Prostate gland (tissue), 2 donors: ENCODE measurements at places on chromosomes 7 and 10. TPM values are rescaled to one million over a fixed set of nuclear protein-coding genes. Genes with fewer than 3 reads are reported as not detected.

The APBB1IP gene
- total RNA-seq: 1.3 TPM

DNA sequence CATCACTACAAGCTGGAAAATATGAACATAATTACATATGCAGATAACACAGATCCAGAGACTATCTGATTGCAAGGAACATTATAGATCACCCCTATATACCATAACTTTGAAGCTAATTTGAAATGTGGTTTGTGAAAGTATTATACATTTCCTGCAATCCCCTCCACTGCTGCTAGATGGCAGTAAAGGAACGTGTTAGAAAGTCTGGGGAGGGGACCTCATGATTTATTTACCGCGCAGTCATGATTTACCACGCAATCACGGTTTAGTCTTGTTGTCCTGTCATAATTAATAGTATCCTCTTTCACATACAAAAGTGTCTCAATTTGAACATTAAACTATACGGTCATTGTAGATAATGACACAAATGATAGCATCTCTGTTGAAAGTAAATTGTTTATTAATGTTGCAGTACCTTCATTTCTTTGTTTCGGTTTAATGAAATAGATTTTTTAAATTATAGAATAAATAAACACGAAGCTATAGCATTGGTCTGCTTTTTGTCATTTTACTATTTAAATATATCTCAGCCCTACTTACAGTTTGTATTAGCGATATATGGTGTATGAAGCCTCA is 145.3 kb upstream of the PRSS1 start:
- no peak overlapping the region for H3K4me3 ChIP-seq
- no peaks in the 10 kb centered on the region for H3K4me1 ChIP-seq
- no peaks in the 10 kb centered on the region for H3K27me3 ChIP-seq
- DNase-seq: peak; percentile 23
- no peaks in the 10 kb centered on the region for H3K36me3 ChIP-seq
- H3K27ac ChIP-seq: no peak overlapping the region

DNA sequence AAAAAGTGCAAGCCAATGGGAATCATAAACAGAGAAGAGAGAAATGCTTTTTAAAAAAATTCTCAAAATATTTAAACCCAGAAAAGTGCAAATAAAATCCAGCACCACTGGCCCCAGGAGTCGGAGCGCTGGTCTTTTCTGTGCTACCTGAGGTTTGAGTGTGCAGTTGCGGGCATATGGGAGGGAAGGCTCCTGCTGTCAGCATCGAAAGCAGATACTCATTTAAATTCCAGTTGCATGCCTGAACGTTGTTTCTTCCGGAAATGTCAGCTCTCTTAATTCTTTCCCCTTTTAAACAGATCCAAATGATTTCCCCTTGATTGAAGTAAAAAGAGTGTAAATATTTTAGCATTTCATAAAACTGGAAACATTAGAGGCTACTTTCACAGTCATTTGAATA is 240.5 kb upstream of the GPR26 start:
- peaks cover 7% of the 10 kb centered on the region for H3K27me3 ChIP-seq
- H3K4me3 ChIP-seq: no peak overlapping the region
- H3K36me3 ChIP-seq: no peaks in the 10 kb centered on the region
- no peak for DNase-seq
- no peaks in the 10 kb centered on the region for H3K4me1 ChIP-seq
- no peak overlapping the region for H3K27ac ChIP-seq

DNA sequence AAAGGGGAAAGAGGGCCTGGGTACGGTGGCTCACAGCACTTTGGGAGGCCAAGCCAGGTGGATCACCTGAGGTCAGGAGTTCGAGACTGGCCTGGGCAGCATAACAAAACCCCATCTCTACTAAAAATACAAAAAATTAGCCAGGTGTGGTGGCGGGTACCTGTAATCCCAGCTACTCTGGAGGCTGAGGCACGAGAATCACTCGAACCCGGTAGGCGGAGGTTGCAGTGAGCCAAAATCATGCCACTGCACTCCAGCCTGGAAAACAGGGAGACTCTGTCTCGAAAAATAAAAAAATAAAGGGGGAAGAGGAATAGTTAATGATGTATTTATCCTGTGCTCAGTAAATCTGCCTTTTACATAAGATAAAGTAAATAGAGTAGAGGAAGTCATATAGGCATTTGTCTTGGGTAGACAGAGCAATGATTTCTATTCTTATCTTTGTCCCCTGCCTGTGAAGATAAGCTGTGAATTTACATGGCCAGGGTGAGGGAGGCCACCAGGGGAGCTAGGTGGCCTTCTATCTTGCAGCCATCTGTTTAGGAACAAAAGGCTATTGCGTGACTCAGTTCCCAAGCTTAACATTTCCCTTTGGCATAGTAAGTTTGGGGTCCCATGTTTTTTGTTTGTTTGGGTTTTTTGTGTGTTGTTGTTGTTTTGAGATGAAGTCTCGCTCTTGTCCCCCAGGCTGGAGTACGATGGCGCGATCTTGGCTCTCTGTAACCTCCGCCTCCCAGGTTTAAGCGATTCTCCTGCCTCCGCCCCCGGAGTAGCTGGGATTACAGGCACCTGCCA is 73.2 kb upstream of the GTF2I start:
- no peaks in the 10 kb centered on the region for H3K36me3 ChIP-seq
- no peaks in the 10 kb centered on the region for H3K27me3 ChIP-seq
- no peaks in the 10 kb centered on the region for H3K4me1 ChIP-seq
- no peak overlapping the region for H3K4me3 ChIP-seq
- DNase-seq: no peak

The CPA5 gene
- not detected for total RNA-seq

DNA sequence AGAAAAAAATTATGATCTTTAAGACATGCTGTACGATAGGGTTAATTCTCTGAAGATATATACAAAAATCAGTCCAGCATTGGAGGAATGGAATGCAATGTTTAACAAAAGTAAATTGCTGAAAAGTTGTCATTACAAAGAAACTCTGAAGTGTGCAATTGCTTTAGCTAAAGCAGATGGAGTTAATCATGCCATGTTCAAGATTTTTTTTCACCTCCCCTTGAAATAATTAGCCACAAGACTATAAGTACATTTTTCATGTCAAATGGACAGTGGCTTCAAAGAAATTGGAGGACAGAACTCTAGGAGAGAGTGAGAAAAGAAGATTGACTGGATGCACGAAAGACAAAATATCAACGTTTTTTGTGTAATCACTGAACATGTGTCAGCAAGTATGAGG is 63.1 kb upstream of the MEOX2 start:
- DNase-seq: no peak
- H3K4me3 ChIP-seq: no peak overlapping the region
- H3K4me1 ChIP-seq: no peaks in the 10 kb centered on the region
- no peak overlapping the region for H3K27ac ChIP-seq

DNA sequence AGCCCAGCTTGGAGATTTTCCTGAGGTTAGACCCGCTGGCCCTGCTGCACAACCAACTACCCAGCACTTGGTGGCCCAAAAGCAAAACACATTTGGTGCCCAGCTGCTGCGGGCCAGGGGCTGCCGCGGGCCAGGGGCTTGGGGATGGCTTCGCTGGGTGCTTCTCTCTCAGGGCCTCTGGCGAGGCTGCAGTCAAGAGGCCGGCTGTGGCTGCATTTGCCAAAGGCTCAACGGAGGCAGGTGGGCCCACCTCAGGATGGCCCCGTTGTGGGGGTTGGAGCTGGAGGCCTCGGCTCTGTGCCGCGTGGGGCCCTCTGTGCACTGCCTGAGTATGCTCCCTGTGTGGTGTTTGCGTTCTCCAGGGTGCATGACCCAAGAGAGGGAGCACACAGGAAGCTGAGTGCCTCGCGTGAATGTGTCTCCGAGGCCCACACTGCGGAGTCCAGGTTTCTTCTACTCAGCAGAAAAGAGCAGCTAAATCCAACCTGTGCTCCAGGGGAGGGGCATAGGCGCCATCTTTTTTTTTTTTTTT is 17.5 kb upstream of the UBE3C start:
- H3K27me3 ChIP-seq: no peaks in the 10 kb centered on the region
- H3K36me3 ChIP-seq: no peaks in the 10 kb centered on the region
- H3K27ac ChIP-seq: no peak overlapping the region
- DNase-seq: no peak
- no peaks in the 10 kb centered on the region for H3K4me1 ChIP-seq

GRCh38 chr10:3893901-3894563 is 109.0 kb upstream of the KLF6 start:
- H3K27me3 ChIP-seq: no peaks in the 10 kb centered on the region
- no peak overlapping the region for H3K4me3 ChIP-seq
- H3K36me3 ChIP-seq: no peaks in the 10 kb centered on the region
- DNase-seq: no peak
- no peak overlapping the region for H3K27ac ChIP-seq
- no peaks in the 10 kb centered on the region for H3K4me1 ChIP-seq

DNA sequence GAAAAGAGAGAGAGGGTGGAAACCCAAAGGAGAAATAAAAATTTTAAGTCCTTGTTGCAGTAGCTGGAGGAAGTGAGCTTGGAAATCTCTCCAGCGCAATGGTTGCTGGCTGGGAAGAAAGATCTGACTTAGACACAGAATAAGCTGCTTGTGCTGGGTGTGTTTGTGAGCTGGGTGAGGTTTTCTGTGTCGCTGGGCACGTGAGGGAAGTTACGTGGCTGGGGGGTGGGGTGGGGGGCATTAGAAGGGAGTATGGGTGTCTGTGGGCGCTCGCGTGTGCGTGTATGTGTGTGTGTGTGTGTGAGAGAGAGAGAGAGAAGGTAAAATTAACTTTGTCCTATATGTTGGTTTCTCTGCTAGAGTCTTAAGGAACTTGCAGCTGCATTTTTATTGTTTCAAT is 11.6 kb downstream of the TCF7L2 start:
- no peaks in the 10 kb centered on the region for H3K27me3 ChIP-seq
- no peak for DNase-seq
- no peaks in the 10 kb centered on the region for H3K36me3 ChIP-seq
- peaks cover 6% of the 10 kb centered on the region for H3K4me1 ChIP-seq
- H3K27ac ChIP-seq: no peak overlapping the region
- no peak overlapping the region for H3K4me3 ChIP-seq

The HGF gene
- 7.5 TPM for total RNA-seq

The PSTK gene
- 5.1 TPM for total RNA-seq

GRCh38 chr7:152553671-152554317 is 118.0 kb upstream of the KMT2C start:
- no peak overlapping the region for H3K4me3 ChIP-seq
- H3K27ac ChIP-seq: no peak overlapping the region
- no peaks in the 10 kb centered on the region for H3K4me1 ChIP-seq
- no peaks in the 10 kb centered on the region for H3K36me3 ChIP-seq
- DNase-seq: no peak

DNA sequence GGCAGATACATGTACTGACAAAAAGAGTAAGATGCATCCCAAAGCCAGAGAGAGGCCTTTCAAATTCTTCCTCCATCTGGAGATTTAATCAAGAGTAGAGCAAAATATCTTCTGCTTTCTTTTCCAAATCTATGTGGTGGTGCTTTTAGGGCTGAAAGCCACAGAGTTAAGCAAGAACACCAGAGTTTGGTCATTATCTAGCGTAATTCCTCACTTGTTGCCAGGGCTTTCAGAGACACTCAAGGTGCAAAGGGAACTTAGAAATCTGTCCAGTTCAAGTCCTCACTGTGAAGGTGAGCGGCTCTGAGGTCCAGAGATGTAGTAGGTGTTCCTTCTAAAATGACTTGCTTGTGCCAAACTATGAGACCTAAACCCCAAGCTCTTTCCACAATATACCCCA is 10.9 kb upstream of the NFE2L3 start:
- no peaks in the 10 kb centered on the region for H3K36me3 ChIP-seq
- no peak for DNase-seq
- no peak overlapping the region for H3K27ac ChIP-seq
- no peaks in the 10 kb centered on the region for H3K27me3 ChIP-seq

The PRLHR gene
- total RNA-seq: not detected

DNA sequence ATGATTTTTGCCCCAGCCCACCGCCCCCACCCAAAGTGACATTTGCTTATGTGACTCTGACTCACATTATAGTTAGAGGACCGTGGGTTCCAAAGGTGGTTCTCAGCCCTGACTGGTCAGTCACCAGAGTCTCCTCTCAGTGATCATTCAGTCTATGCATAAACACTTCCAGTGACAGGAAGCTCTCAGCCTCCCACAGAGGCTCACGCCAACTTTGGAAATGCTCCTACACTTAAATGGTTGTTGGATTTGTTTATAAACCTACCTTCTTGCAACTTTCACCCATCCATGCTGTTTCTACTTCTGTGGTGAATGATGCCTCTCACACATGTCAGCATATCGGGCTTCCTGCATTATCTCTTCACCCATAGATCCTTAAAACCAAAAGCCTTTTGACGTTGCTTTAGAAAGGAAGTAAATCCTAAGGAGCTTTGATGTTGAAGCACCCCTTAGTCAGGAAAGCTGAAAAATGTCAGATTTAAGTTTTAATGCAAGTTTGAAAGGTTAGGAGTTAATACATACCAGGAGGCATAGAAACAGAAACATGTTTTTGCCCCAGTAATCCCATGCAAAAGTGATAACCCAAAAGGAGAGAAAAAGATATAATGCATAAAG is 46.5 kb upstream of the FGL2 start:
- H3K27ac ChIP-seq: no peak overlapping the region
- H3K36me3 ChIP-seq: no peaks in the 10 kb centered on the region
- no peak for DNase-seq
- no peaks in the 10 kb centered on the region for H3K4me1 ChIP-seq

DNA sequence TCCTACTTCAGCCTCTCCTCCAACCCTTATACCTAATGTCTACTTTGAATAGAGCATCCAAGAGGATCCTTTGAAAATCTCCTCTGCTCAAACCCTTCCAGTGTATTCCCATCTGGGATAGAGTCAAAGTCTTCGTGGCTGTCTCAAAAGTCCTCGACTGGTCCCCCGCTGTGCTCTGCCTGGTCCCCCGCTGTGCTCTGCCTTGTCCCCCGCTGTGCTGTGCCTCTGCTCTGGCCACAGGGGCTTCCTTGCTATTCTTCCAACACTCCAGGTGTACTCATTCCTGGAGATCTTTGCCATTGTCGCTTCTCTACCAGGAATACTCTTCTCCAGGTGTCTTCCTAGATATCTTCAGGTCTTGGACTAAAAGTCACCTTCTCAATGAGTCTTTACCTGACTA is 36.1 kb upstream of the COMMD3 start:
- H3K27me3 ChIP-seq: no peaks in the 10 kb centered on the region
- no peaks in the 10 kb centered on the region for H3K36me3 ChIP-seq
- no peaks in the 10 kb centered on the region for H3K4me1 ChIP-seq

The ADAMTS14 gene
- 0.28 TPM for total RNA-seq

GRCh38 chr10:6400821-6401465 is 179.1 kb downstream of the PRKCQ start:
- no peak overlapping the region for H3K27ac ChIP-seq
- no peaks in the 10 kb centered on the region for H3K36me3 ChIP-seq
- H3K4me3 ChIP-seq: no peak overlapping the region
- DNase-seq: no peak
- no peaks in the 10 kb centered on the region for H3K27me3 ChIP-seq

The LRCH4 gene
- total RNA-seq: 202 TPM

- peak; percentile 39 for DNase-seq
- no peaks in the 10 kb centered on the region for H3K27me3 ChIP-seq
- no peaks in the 10 kb centered on the region for H3K4me1 ChIP-seq
- no peaks in the 10 kb centered on the region for H3K36me3 ChIP-seq
- no peak overlapping the region for H3K4me3 ChIP-seq
- no peak overlapping the region for H3K27ac ChIP-seq
These were observed 287.8 kb downstream of the PHF14 start for GRCh38 chr7:11261470-11261869.

The NRP1 gene
- total RNA-seq: 23.0 TPM

DNA sequence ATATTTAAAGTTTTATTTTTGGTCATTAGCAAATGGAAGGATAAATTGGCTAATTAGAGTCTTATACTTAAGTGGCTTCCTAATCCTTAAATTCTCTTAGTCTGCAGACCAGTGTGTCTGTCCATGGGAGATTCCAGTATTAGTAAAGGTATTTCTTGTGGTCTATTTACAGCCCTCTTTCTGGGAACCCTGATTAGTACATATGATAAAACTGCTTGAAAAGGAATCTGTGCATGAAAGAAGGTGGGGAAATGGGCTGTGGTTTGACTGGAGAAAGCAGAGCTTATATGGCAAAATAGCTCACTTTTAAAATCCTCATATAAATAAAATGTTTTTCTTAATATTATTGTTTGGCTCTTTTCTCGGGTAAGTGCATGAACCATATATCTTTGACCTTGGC is 124.5 kb upstream of the RHOBTB1 start:
- H3K27ac ChIP-seq: no peak overlapping the region
- DNase-seq: no peak
- H3K4me3 ChIP-seq: no peak overlapping the region
